NCI-H524 treated with DMSO at 0.1 percent for 48 hours (cell line): ENCODE measurements at places on chromosomes 5 and 9.

DNA sequence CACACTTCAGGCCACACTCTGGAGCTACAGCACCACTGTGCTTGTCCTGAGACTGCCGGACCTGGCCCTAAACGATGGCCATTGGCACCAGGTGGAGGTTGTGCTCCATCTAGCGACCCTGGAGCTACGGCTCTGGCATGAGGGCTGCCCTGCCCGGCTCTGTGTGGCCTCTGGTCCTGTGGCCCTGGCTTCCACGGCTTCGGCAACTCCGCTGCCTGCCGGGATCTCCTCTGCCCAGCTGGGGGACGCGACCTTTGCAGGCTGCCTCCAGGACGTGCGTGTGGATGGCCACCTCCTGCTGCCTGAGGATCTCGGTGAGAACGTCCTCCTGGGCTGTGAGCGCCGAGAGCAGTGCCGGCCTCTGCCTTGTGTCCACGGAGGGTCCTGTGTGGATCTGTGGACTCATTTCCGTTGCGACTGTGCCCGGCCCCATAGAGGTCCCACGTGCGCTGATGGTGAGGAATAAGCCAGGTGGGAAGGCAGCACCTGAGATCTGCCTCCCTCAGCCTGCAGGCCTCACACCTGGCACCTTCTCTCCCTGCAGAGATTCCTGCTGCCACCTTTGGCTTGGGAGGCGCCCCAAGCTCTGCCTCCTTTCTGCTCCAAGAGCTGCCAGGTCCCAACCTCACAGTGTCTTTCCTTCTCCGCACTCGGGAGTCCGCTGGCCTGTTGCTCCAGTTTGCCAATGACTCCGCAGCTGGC lies 14.7 kb downstream of the CRB2 start:
- no peak for DNase-seq

- DNase-seq, result no peak
Observed at GRCh38 chr9:116074658-116075057, 78.9 kb upstream of the PAPPA start.

- no peak for DNase-seq
Observed at GRCh38 chr5:59267033-59267432, 626.5 kb downstream of the PDE4D start.

GRCh38 chr9:77418226-77418625 lies 229.9 kb downstream of the GNA14 start:
- DNase-seq, result no peak

DNA sequence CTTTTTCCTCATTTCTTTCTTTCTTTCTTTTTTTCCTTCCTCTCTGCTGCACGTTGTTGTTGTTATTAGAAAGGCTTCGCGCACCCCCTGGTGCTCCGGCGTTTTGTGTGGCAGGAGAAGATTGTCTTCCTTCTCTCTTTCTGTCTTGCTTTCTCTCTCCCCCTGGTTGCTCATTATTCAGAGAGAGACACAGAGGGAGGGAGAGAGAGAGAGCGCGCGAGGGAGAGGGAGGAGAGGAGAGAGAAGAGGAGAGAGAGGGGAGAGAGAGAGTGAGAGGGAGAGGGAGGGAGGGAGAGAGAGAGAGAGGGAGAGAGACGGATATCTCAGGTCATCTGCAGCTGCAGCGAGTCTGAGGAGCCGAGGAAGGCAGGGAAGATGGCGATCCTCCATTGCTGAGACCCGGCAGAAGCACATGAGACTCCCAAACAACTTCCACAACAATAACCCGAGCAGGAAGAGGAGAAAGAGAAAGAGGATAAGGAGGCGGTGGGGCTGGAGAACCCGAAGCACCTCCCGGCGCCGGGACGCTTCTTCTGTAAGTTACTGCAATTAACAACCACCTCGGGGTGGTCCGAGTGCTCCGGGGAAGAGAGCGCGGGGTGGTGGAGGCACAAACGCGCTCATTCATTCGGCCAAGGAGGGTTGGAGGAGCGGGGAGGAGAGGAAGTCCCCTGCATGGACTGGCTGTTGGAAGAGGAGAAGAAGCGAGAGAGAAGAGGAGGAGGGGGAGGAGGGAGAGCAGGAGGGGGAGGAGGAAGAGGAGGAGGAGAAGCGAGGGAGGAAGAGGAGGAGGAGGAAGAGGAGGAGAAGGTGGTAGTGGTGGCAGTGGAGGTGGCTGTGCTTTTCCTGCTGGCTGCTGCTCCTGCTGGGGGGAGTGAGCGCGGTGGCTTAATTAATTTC lies at the start of gene ZNF462:
ZNF462 (plus strand) TSS at position 346 of the 900 bp plus-strand sequence. CDS start 60,218 bp downstream, outside the sequence.
- peak; percentile 68 for DNase-seq

- DNase-seq, result no peak
Observed at GRCh38 chr5:121915765-121916164, 46.0 kb upstream of the SRFBP1 start.

DNA sequence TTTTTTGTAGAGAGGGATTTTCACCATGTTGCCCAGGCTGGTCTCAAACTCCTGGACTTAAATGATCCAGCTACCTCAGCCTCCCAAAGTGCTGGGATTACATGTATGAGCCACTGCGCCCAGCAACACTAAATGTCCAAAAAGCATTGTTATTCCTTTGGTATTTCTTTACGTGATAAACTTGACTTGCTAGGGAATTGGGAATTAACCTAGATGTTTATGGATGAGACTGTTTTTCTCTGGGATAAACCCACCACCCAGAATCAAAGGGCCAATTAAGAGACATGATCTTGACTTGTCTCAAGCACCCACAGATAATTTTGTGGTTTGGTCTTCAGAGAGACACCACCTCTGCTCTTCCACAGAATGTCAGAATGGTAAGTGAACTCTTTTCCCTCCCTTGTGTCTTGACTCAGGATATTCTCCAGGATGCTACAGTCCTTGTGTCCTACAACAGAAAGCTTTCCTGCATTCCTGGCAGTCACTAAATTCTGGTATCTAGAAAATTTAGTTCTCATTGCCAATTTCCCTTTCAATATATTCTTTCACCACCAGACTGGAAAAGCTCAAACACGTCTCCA lies 55.7 kb downstream of the ALDH1A1 start:
- DNase-seq, result no peak

DNA sequence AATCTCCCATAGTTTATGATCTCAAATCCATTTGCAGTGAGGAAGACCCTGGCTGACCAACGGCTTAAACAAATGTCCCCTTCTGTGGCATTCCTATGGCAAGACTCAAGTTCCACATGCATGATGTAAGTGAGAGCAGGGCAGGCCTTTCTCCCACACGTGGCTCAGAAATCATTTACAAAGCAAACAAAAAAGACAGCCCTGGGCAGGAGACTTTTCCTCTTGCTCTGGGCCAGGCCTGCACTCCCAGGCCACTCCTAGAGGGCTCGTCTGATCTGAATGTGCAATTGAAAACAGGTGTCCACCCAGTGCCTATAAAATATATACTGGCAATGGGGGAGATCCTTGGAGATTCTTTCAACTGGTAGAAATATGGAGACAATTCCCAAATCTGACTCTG lies 123.1 kb downstream of the DMRT2 start:
- DNase-seq, result no peak

DNA sequence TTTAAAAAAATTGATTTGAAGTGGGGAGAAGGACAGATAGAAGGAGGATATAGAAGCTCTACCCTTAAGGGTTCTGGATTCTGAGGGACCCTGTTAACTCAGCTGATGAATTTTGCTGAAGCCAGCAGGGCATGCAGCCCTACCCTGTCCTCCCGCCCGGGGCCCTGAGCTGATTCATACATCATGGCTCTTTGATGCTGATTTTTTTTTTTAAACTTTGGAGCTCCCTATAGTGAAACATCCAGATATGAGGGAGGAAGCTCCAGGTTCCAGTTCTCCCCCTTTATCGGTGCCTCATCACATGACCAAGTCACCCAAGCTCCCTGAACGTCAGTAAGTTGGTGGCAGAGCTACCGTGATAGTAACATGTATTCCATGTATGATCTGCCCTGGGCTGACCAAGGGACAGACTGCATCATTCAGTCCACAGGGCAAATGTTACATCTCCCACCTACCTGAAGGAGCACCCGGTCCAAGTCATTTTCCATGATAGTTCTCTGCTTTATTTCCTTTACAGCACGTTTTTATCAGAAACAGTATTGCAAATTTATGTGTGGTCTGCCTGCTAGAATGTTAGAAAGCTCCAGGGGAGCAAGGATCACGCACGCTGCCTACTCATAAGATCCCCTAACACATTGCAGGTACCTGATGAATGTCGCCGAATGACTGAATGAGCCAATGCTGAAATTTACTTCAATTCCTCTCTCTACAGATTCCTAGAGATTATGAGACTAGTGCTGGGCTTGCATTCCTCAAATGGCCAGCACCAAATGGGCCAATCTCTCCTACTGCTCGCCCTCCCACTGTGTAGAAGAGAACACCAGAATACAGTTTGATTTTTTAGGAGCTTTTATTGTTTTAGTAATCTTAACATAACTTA lies 25.9 kb downstream of the SPARC start:
- DNase-seq, result no peak

DNA sequence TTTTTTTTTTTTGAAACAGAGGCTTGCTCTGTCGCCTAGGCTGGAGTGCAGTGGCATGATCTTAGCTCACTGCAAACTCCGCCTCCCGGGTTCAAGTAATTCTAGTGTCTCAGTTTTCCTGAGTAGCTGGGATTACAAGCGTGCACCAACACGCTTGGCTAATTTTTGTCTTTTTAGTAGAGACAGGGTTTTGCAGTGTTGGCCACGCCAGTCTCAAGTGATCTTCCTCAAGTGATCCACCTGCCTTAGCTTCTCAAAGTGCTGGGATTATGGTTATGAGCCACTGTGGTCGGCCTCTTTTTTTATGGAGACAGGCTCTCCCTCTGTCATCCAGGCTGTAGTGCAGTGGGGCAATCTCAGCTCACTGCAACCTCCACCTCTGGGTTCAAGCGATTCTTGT lies 82.9 kb downstream of the RAB24 start:
- DNase-seq, result peak; percentile 21

DNA sequence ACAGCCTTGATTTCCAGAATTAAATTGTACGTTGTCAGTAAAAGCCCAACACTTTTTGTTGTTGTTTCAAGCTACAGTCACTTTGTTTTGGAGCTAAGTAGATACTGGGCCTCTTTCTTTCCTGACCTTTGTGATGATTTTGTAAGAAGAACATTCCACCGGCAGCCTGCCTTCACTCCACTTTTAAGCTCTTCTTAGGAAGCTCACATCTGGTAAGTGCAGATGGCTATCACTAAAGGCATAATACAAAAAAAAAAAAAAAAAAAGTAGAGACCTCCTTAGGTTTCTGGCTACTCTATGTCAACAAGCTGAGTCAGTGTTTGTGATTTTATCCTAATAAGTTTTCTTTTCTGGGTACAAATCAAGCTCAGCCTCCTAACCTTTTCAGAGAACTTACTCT lies 1922.1 kb upstream of the WWC1 start:
- DNase-seq, result peak; percentile 62

DNA sequence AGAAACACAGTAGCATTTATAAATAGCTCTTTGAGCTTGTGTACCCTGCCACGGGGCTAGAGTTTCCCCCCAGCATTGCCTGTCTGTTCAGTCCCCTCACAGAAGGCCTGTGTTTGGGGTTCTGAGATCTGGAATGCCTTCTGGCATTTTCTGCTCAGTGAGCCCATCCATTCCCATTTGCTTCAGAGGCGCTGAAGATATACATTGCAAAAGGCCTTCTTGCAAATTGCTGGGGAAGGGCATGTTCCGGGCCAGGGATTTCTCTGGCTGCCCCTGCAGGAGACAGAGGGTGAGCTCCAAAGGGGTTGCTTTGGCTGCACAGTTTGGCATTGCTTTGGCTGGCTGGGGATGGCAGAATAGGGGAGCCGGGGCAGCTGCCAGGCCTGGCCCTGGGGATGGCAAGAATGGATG lies 308.4 kb downstream of the MSX2 start:
- DNase-seq, result no peak

GRCh38 chr9:127981559-127982121 lies 851 bp upstream of the EEIG1 start:
- DNase-seq, result no peak

GRCh38 chr5:68848091-68848490 lies 245.7 kb upstream of the SLC30A5 start:
- no peak for DNase-seq

DNA sequence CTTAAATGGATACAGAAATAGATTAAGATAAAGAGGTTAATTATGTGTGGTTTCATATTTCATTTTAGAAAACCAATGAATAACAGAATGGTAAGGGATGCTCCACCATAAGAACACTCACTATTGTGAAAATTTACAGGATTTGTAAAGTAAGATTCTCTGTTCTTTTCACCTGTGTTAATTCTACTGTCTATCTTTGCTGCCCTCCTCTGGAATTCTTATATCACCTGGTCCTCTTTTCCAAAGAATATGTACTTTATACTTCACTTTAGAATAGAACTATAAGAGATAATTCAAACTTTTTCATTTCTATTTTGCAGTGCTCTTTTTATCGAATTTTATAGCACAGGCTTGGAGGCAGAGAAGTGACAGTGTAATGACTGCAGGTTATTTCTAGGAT lies 213.4 kb downstream of the LURAP1L start:
- no peak for DNase-seq

DNA sequence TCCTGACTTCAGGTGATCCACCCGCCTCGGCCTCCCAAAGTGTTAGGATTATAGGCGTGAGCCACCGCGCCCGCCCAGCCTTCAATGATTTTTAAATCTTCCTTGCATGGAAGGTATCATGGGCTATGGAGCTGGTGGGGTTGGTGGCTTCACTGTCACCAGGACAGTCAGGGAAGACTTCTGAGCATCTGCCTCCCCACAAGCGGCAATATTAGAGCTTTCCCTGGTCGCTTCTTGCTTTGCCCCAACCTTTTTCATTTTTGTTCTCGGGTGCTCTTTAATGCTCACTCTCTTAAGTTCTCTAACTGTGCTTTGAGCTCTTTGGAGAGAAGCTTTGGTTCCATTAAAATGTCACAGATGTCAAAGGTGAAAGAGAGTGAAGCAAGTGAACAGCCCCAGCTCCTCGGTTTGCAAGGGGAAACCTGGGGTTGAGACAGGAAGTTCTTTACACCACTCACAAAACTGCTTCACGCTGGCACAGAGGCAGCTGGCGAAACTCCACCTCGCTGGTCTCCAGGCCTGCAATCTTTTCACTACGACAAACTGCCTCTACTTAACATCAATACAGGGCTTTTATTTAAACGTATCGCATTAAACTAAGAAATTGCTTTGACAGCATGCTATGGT lies 142.5 kb upstream of the RETREG1 start:
- DNase-seq, result no peak

DNA sequence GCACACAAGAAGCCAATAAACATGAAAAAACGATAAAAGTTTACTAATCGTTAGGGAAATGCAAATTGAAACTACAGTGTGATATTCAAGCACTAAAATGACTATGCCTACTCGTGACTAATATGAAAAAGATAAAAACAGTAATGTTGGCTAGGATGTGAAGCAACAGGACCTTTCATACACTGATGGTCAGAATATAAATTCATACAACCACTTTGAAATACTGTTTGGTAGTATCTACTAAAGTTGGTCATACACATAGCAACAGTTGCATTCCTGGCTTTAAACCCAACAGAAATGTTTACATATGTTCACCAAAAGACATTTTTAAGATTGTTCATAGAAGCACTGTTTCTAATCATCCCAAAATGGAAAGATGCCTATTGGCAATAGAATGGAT lies 24.3 kb downstream of the FBXO38 start:
- no peak for DNase-seq

- DNase-seq, result no peak
Observed at GRCh38 chr9:123562844-123563346, 206.9 kb downstream of the CRB2 start.
